ENCODE measurements at places on chromosomes 7 and 10.

DNA sequence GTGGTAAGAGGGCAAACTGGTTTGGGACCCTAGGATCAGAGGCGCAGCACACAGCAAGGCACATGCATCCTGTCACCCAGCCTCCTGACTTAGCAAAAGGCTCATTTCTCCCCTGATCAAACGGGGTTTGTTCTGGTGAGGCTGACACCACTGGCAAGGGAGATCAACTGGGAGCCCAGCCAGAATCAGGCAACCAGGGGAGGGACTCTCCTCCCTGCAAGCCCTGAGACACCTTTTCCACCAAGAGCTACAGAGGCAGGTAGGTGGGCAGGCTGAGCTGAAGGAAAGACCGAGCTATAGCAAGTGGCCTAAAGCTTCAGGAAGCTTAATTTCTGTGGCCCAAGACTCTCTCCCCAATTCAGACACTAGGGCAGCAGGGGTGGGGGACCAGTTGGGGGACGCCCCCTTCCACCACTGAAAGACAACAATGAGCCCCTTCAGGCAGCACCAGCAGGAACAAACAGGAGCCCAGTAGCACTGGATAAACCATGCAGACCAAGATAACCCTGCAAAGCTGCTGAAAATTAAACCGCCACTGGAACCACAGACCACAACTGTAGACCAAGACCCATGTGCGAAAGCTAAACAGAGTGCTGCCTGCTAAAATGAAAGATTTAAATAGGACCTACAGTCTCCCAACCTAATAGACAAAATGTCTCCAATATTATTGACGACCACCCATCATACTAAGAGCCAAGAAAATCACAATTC, 27.1 kb upstream of the SAR1A start:
- peak; percentile 15 for DNase-seq

DNA sequence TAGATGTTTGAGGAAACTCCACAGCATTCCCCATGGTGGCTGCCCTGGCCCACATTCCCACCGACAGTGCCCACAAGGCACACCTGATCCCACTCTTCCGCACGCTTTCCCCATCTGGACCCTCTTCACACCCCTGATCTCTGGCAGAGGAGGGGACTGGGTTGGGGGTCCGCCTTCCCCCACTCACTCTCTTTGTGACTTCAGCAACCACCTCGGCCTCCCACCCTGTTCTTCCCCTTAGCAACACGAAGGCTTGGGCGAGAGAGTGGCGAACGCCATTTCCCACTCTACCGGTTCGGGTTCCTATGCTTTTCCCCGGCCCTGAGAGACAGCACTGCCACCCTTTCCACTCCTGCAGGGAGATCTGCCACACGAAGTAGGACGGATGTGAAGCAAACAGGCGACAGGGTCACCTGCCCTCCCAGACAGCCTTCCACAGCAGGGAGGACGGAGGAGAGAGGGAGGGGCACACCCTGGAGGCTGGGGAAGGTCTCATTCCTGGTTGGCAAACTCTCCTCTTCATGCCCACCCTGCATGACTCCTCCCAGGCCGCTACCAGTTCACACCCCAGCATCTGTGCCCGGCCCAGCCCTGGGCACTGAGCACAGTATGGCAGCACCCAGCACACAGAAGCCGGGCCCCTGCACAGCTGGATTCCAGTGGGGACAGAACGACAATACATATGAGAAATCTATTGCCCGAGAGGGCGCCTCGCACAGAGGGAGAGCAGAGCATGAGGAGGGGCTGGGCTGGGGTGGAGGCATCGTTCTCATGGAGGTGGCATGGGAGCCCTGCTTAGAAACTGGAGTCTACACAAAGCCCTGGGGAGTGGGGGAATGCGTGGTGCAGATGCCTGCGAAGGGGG, 93.5 kb downstream of the PAXIP1 start:
- no peak for DNase-seq

- DNase-seq, result no peak
Measured at GRCh38 chr10:108591417-108591816, 1331.9 kb downstream of the XPNPEP1 start.

DNA sequence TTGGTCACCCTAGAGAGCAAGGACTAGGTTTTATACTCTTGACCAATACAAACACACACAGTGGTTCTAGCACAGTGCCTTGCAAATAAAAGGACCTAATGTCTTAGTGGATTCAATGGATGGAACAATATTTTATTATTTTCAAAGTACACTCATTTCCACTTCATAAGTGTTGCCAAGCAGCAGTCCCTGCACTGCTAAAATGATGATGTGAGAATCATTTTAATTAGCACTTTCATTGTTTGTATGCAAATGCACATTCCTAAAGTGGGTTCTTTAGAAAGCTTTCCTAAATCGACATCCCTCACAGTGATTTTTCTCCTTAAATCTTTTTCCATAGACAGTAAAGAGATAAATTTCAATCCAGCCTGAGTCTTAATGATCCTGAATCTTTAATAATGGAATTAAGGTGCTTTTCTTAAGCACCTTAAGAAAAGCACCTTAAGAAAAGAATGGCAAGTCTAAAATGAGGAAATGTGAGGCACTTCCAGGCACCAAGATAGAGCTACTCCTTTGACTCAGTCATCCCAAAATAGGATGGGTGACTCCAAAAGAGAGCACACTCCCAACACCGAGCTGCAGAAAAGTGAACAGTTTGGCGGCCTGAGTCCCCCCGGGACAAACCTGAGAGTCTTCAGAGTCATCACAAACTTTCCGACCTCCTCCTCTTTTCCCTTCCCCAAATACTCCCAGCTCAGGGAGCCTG, 84.5 kb downstream of the SORBS1 start:
- DNase-seq, result no peak

- DNase-seq, result no peak
Measured at GRCh38 chr7:134919240-134919641, 67.1 kb upstream of the AGBL3 start.

- no peak for DNase-seq
Measured at GRCh38 chr7:124856299-124856888, 73.2 kb downstream of the POT1 start.
